Hepatic stellate cell (primary cell): ENCODE measurements at places on chromosomes 13 and 19.

GRCh38 chr13:26473571-26474230 lies 83.8 kb upstream of the WASF3 start:
- no peak for DNase-seq

GRCh38 chr19:17965370-17966128 lies 1.4 kb upstream of the KCNN1 start:
- DNase-seq = no peak

GRCh38 chr13:73970421-73971055 lies 163.7 kb downstream of the KLF12 start:
- DNase-seq = no peak

- DNase-seq = no peak
Observed at GRCh38 chr13:66222926-66223325, 1007.2 kb downstream of the PCDH9 start.

DNA sequence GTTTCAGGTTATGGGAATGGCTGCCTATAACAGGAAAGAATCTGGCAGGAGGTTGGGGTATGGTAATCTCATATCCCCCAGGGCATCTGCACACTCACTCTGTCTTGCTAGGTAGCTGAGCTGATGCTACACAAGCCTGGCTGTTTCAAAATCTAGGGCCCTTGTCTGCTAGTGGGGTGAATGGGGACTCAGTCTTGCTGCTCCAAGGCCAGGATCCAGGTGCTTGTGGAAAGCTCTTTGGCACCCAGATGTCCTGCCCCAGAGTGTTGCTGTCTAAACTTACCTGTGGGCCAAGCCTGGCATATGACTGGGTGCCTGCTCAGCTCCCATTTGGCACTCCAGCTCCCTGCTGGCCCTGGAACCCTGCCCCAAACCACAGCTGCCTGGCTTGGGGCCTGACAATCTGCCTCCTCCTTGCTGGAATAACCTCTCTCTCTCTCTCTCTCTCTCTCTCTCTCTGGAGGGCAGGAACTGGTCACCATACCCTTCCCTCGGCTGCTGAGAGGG lies 158.1 kb upstream of the TSC22D1 start:
- no peak for DNase-seq

- DNase-seq = no peak
Observed at GRCh38 chr19:17329366-17330261, 5.0 kb downstream of the ANO8 start.

DNA sequence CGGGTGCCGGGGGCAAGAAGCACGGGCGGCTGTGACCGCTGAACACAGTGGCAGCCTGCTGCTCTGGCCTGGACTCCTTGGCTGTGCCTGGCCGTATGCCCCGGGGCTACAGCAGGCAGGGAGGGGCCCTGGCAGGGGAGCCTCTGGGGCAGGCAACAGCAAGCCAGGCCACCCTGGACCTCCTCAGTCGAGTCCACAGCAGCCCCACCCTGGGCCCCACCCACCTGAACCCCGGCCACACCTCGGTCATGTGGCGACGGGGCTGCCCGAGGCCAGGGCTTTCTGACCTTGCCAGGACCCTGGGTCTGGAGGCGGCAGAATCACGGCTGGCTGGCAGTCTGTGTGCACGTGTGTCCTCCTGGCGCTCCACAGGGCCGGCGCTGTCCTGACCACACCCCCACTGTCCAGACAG lies 8.7 kb downstream of the CILP2 start:
- no peak for DNase-seq

DNA sequence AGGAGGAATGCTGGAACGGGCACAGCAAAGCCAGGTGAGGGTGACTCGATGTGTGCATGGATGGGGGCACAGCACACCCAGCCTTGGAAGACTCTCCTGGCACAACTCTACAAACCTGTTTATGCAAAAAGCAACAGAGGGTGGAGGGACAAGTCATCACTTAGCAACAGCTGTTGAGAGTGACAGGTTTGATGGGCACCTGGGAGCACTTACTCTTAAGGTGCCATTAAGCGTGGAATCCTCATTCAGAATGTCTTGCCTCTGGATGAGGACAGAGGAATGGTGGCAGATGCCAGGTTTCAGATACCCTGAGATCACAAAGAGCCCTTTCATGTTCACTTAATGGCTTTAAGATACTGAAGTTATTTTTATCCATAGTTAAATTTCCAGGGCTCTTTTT lies 97.0 kb downstream of the DCT start:
- DNase-seq = no peak

- DNase-seq = no peak
Observed at GRCh38 chr13:98333486-98333885, 156.4 kb upstream of the RNF113B start.

DNA sequence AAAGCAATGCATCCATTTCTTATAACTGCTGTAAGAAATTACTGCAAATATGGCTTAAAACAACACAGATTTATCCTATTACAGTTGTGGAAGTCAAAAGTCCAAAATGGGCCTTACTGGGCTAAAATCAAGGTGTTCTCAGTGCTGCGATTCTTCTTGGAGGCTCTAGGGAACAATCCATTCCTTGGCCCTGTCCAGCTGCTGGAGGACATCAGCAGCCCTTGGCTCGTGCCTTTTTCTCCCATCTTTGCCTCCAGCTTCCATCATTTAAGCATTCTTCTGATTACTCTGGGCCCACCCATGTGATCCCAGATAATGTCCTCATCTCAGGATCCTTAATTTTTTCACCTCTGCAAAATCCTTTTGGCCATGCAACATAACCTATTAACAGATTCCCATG lies 607.1 kb downstream of the DCT start:
- DNase-seq = no peak

- peak; percentile 87 for DNase-seq
Observed at GRCh38 chr19:11089254-11090013, at the start of gene LDLR. Gene LDLR (plus strand): TSS chr19:11089463. CDS start chr19:11089549, 86 bp downstream.

DNA sequence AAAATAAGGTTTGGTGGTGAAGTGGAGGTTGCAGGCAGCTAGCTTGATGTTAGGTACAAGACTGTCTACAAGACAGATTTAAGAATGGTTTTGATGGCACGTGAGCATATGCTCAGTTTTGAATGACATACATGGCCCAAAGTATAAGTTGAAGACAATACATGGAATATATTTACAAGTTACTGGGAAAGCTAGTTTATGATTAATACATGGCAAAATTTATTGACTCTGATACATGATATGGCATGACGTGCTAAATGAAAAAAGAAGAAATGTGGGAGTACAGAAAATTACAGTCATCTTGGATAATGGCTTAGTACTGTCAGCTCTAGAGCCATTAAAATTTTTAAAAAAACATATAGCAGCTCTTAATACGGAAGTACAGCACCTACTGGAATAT lies 4.4 kb downstream of the KLF5 start:
- DNase-seq = no peak

DNA sequence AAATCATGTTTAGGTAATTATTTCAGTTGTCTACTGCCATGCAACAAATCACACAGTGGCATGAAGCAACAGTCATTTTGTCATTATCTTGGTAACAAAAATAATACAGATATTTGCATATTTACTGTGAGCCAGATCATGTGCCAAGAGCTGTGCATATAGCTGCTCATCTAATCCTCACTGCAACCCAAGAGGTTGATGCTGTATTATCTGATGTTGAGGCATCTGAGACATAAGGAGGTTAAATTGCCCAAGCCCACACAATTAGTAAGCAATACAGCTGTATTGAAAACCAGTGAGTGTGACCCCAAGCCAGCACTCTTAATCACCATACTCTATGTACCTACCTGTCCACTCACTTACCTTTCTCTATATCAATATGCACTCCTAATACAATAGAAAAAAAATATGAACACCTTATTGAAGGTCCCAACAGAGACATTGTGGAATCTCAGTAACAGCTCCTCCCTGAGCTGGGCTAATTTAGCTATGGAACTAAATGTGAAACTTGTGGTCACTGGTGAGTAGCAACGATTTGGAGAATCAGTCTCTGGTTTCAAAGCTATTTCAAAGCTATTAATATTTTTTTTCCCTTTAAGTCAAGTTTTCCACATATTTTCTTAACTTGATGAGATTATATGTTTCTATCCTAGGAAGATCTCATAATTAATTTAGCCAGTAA lies 185.2 kb downstream of the KLF12 start:
- DNase-seq = no peak

- DNase-seq = no peak
Observed at GRCh38 chr13:89784161-89784809, 1563.2 kb upstream of the MIR17HG start.

GRCh38 chr13:94399812-94400211 lies 79.7 kb downstream of the DCT start:
- DNase-seq = no peak

GRCh38 chr13:44249431-44249836 lies 124.2 kb upstream of the SERP2 start:
- no peak for DNase-seq

- DNase-seq = peak; percentile 1
Observed at GRCh38 chr13:71672512-71672911, 194.5 kb downstream of the DACH1 start.

DNA sequence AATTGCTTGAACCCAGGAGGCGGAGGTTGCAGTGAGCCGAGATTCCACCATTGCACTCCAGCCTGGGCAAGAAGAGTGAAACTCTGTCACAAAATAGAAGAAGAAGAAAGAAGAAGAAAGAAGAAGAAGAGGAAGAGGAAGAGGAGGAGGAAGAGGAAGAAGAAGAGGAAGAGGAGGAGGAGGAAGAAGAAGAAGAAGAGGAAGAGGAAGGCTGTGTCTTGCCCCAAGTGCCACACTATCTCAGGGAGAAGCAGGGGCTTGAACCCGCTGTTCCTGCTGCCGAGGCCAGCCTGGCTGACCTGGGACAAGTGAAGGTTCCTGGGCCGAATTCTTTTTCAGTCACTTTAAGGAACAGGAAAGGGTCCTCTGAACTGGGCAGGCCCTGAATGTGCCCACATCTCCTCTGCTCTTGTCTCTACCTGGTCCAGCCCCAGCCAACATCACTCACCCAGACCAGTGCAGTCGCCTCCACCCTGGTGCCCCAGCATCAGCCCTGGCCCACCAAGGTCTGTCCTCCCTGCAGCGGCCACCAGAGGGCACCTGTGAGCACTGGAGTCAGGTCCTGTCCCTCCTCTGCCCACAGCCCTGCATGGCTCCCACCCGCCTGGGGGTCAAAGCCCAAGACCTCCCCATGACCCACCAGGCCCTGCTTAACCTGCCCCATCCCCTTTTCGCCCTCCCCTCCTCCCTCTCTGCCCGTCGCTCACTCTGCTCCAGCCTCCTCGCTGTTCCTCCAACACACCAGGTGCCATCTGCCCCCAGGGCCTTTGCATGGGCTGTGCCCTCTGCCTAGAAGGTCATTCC lies 20.0 kb downstream of the TICAM1 start:
- DNase-seq = peak; percentile 69

DNA sequence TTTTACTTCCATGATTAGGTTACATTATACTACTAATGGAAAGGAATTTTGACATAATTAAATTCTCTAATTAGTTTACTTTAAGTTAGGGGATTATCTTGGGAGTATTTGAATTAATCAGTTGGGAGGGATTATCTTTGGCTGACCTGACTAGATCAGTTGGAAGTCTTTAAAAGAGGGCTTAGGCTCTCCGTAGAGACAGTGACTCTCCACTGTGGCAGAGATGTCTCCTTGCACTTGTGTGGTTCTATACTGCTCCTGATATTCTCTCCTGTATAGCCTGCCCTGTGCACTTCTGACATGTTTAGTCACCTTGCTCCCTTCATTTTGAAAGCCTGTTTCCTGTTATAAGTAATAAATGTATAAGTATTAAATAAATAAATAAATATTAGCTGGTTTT lies 1612.3 kb upstream of the PRR20A start:
- no peak for DNase-seq

DNA sequence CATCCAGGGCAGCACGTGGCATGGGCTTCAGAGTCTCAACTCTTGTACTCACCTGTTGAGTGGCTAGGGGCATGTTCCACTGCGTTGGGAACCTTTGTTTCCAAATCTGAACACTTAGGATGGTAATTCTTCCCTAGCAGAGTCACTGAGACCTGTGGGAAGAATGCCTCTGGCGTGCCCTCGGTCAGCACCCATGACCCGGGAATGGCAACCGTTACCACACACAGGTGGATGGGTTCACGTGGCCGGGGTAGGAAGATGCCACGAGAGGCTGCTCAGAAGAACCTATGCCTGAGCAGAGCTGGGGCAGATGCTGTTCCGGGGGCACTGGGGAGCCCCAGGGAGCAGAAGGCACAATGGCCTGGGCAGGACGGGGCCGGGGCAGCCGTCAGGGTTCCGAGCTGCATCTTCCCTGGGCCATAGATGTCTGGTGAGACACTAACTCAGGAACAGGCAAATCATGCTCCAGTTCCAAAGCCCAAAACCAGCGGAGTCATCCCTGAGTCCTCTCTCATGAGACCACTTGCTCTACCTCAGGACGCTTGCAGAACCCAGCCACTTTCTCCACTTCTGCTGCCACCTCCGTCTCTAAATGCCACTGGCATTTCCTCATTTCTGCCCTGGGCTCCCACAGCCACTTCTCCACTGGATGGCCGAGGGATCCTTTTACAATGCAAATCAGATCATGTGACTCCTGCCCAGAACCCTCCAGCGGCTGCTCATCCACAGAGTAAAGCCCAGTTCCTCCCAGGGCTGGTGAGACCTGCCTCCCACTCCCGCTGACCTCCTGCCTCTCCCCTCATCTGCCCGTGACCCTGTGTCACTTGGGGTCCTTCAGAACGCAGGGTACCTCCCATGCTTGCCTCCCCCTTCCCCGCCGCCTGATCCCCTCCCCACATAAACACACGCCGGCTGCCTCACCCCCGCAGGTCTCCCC lies 36.7 kb downstream of the FAM124A start:
- no peak for DNase-seq

DNA sequence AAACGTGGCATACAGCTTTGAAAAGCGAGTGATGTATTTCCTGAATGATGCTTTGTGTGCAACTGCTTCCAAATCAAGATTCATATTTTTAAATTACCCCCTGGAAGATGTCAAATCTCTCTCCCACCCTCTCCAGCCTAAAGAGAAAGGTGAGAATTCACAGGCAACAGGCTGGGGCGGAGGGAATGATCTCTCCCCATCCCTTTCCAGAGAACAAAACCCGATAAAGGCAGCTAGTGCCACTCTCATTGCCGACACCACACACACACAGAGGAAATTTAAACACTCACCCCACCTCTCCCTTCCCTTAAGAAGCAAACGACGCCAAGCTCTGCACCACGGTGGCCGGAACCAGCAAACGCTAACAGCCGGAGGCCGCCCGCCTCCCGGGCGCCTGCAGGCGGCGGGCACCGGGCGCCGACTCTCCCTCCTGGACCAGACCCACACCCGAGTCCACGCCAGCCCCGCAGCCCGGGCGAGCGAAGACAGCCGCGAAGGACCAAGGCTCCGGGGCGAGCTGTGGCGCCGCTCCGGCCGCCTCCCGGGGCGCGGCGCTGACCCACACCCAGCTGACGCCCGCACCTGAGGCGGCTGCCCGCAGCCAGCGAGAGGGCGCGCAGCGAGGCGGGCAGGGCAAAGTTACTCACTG lies 477 bp downstream of the LNX2 start:
- peak; percentile 36 for DNase-seq
